ENCODE measurements at places on chromosomes 4 and X. TPM values are rescaled to one million over a fixed set of nuclear protein-coding genes. Genes with fewer than 3 reads are reported as not detected.

DNA sequence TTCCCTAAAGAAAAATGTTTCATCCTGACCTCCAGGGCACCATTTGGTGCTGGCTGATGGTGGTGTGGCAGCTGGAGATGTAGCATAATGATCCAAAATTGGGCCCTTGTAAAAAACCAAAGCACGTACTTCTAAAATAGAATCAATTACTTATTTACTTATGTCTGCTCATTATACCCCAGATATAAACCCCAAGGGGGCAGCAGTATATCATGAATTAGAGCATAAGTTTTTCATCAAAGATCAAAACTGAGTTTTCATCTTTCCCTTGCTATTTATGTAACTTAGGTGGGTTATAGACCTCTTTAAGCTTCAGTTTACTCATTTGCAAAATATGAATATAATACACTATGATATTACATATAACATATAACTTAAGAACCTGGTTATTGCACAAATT is 241.1 kb downstream of the TACR3 start:
- DNase-seq, result no peak

The SPANXC gene
- total RNA-seq, result not detected

The GLOD5 gene
- not detected for total RNA-seq

GRCh38 chr4:122855353-122855890 is 28.8 kb downstream of the FGF2 start:
- no peak for DNase-seq

DNA sequence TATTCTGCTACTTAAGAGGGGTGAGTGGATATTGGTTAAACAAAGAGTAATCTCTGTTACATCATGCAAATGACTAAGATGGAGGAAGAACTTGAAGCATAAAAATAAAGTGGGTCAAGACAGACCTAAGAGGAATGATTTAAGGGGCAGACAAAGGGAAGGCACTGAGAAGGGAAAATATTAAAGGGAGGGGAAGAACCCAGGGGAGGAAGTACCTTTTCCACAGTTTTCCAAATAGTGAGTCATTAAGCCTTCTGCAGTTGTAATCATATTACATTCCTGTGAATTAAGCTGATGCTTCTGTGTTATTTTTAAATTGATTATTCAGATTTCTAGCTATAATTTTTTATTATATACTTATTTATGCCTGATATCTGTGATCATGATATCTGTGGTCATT is 253.3 kb downstream of the CENPC start:
- DNase-seq, result no peak

- DNase-seq, result no peak
These were observed 1018.4 kb upstream of the TENM3 start for GRCh38 chr4:181224852-181225251.

GRCh38 chrX:17710871-17711301 is 26.4 kb upstream of the SCML1 start:
- DNase-seq, result no peak

The TEX13C gene
- total RNA-seq, result not detected

DNA sequence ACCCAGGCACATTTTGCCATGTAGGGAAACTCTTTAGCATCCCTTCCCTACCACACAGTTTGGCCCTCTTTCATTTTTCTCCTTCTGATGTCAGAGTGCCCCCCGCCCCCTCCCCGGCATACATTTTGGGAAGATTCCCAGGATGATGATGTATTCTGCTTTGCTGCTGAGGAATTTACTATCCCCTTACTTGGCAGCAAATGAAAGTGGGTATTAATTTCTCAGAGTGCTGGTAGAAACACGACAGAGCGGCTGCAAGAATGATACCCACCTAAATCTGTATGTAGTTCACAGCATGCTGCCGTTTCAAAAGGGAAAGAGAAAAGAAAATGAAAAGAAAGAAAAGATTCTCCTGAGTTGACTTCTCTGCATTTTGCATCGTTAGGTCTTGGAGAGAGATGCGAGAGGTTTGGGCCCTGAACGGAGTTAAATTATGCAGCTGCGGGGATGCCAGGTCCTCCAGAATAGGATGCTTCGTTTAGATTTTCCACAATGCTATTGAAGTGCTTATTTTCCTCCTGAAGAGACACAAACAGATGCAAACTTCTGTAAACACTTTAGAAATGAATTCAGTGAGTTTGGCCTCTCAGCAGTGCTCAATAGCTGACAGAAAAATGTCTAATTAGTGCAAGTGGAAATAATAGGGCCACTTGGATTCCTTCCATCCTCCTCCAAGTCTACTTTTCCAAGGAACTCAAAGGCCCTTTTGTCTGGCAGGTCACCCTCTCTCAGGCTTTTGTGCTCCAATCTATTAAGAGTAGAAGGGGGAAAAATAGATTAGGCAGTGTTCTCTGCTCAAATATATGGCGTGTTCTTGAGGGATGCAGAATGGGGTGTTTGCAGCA is 106.2 kb downstream of the ALPK1 start:
- DNase-seq, result no peak

DNA sequence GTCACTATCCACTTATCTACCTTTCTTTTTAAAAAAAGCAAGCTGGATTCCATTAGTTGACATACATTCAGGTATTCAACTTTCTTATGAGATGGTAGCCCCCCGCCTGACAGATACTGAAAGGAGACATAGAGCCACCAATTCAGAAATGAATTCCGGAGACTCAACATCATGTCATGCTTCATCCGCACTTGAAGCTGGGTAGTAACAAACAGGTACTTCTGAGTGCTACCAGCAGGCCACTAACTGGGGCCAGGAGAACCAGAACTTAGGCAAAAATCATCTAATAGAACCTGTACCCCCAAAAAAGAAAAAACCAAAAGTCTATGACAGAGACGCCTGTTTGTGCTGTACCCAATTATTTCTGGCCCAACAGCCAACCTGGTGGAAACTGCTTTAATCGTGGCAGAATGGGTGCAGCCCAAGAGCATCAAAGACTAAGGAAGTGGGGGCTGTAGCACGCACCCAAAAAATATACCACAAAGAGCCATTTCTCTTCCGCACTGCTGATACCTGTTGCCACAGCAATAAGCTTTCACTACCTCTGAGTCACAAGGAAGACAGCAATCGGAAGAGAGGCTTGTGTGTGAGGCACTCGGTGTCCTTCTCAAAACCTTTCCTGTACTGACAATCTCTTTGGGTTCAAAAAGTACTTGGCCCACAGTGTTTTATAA is 84.8 kb downstream of the AFAP1 start:
- peak; percentile 80 for DNase-seq

DNA sequence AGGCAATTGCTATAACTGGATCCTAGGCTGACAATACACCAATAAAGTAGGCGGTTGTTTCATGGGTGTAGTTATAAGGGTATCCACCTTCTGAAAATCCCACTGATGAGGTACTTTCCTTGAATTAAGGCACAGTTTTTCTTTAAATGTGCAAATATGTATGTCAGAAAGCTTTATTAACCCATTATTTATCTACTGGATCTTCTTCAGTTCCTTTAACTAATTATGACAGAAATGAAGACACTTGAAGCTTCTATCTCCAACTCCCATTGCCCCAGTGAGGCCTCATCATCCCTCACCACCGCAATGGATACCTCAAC is 159.6 kb upstream of the KLF3 start:
- DNase-seq, result no peak

- DNase-seq, result no peak
These were observed 356.6 kb downstream of the GUCY2F start for GRCh38 chrX:109125304-109125703.

DNA sequence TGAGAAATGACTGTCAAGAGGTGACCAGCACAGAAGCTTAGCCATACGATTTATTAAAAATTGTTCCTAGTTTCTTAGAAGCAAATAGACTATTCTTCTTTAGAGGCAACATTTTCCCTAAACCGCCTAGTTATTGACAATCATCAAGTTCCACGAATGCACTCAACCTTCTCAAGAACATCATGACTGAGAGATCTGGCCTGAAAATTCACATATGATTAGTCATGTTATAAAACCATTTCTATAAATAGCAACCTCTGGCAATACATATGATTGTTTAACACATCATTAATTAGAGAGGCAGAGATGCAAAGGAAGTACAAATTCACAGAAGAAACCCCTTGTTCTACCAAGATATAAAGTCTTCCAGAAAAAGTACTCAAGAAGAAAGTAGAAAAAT is 6.7 kb downstream of the NUP62CL start:
- DNase-seq, result no peak

DNA sequence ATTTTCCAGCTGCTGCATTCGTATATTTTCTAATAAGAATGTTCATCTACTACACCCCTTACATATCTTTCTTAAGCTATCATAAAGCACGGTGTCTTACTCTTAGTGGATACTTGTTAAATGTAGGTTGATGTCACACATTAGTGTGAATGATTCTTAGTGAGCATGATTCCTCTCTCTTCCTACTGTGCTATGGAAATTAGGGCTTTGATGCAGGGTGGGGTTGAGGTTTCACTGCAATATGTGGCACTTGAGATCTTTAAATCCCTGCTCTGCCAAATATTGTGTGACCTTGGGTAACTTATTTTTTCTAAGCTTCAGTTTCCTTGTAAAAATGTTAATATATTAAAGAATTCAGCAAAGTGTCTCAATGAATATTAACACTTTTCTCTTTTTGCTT is 188.4 kb downstream of the PDGFRA start:
- no peak for DNase-seq

The UGT2B10 gene
- not detected for total RNA-seq

DNA sequence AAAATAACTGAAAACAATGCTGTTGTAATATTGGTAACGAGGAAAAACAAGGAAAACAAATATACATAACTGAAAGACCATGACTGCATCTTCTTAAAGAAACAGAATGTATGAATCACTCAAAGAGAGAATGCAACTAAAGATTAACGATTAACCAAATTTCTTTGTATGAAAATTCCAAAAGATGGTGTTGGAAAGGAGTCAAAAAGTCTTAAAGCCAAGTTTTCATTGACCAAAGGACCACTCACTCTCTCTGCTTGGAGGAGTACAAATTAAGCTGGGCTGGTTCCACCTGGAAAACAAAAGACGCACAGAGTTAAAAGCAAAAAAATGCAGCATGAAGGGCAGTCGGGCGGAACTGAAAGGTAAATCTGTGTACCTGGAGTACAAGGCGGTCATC is 1.8 kb downstream of the DCAF12L1 start:
- no peak for DNase-seq

- DNase-seq, result no peak
These were observed 146.8 kb upstream of the IL1RAPL2 start for GRCh38 chrX:104419211-104419610.

DNA sequence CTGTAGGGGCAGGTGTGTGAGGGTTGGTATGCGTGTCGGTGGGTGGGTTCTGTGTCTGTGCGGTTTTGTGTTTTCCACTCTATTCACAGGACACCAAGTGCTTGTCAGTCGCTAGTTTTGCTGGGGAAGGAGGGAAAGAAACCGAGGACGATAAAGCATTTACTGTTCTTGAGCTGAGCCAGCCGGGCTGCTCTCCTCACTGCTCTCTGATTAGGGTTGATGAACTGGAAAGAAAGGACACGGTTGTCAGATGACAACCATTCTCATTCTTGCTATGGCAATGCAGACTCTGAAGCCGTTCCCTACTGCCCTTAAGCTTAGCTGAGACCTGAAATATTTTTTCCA is 832 bp downstream of the EGFL6 start:
- DNase-seq, result no peak

DNA sequence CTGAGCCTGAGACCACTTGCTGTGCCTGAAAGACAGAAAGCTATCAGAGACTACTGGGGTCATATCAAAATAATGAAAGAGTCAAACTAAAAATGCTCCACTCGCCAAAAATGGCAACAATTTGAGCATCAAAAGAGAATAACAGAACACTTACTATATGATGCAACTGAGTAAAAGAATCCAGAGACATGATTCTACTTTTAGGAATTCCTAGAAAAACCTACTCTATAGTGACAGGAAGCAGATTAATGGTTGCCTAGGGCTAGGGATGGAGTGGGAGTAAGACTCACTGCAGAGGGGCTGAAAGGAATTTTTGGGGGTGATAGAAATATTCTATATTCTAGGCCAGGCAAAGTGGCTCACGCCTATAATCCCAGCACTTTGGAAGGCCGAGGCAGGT is 29.4 kb upstream of the SLAIN2 start:
- no peak for DNase-seq

DNA sequence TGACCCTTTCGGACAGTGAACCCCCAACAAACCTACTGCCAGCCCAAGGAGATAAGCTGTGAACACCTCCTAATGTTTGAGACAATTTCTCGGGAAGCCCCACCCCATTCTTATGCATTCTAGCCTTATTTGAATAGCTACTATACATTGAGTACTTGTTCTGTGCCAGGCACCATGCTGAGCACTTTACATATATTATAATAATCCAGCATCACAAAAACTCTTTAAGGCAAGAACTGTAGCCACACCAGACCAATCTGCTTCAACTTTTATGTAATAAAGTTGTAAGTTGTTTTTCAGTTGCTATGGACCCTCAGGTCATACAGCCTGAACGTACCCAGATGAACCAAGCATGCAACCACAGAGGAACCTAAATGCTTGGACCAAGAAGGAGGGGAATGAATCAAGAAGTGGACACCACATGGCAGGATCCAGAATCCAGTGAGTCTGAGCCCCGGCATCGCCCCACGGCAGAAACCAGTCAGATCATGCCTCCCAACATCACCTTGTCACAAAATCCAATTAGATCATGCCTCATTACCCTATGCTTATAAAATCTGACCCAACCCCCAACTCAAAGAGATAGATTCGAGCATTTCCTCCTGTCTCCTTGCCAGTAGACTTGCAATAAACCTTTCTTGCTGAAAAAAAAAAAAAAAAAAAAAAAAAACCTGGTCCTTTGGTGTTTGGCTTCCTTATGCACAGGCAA is 225.0 kb downstream of the QDPR start:
- no peak for DNase-seq

- no peak for DNase-seq
These were observed 1318.5 kb downstream of the STIM2 start for GRCh38 chr4:28179126-28179525.

The ABRAXAS1 gene
- total RNA-seq, result 18.8 TPM

GRCh38 chrX:9576059-9576458 is 111.2 kb downstream of the TBL1X start:
- DNase-seq, result no peak

- no peak for DNase-seq
These were observed 158.3 kb downstream of the DMD start for GRCh38 chrX:33053001-33053400.

- DNase-seq, result no peak
These were observed 6.3 kb upstream of the ACE2 start for GRCh38 chrX:15607067-15607466.

GRCh38 chr4:20043991-20044390 is 207.7 kb upstream of the SLIT2 start:
- no peak for DNase-seq

The DRP2 gene
- total RNA-seq, result 0.10 TPM

DNA sequence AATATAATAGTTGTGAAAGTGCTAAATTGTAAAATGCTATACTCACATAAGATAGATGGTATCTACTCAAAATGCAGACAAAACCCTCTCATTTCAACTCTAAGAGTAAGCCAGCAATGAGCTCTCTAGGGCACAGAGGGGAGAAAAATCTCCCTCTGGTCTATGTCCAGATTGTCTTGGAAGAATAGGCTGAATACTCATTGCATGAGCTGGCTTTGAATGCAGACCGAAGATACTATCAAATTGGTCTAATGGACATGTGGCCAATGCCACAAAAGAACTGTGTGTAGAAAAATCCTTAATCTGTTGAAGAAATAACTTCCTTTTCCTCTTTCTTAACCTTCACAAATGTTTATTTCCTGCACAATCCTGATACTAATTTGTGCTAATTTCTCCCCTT is 3.5 kb downstream of the ZXDA start:
- no peak for DNase-seq

The H2BW2 gene
- not detected for total RNA-seq

The HAND2 gene
- not detected for total RNA-seq

The CYBB gene
- total RNA-seq, result 1.1 TPM

Measured in T-cell (primary cell).